ENCODE measurements at places on chromosomes 12 and 14.

- no peak for DNase-seq
Measured at GRCh38 chr12:27732281-27732680, 21.6 kb downstream of the MRPS35 start.

GRCh38 chr12:1083151-1083888 is 92.3 kb downstream of the ERC1 start:
- DNase-seq: no peak

DNA sequence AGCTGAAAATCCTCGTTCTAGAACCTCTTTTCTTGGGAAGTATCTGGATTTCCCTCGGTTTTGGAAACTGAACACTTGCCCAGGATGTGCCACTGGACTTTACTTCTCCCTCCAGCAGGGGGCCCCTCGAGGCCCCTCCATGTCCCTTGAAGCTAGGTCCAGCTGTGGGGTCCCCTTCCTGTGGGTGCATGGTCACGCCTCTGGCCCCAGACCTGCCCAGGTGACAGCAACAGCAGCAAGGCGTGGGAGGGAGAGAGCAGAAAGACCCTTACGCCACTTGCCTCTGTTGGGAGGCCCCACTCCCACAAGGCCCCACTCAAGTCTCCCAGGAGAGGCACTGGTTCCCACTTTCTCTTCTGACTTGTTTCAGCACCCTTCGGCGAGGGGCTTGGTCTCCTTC is 3.1 kb downstream of the SLC25A29 start:
- no peak for DNase-seq

GRCh38 chr14:34018564-34019244 is 67.8 kb upstream of the EGLN3 start:
- DNase-seq: no peak

DNA sequence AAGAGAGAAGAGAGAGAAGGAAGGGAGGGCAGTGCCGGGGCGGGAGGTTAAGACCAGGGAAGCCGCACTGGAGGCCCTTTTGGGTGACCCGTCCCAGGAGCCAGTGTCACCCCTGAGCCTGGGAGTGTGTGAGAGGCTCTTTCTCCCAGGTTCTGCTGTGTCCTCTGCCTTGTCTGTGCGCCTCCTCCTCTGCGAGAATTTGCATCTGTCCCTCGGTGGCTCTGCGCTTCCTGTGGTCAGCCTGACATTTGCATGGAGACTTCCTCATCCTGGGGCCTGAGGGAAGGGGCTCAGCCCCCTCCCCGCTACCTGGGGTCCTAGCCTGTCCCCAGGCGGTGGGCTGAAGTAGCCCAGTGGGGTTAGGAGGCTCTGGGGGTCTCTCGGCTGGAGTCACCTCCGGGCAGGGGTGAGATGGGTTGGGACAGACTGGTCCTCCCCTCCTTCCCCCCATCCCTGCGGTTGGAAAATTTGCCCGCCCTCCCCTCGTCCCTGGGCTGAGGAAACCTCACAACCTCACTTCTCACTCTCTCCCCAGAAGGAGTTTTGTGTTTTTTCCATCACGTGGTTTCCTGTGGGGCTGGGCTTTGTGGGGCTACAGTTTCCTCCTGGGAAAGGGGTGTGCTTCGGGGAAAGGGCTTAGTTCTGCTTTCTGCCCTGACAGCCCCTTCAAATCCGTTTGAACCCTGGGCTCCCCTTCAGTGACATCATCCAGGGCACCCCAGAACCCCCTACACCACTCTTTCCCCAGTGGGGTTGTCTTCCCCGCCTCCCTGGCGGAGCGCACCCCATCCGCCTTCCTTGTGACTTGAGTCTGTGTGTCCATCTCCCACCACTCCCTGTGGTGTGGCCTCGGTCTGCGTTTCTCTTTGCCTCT is 2.5 kb downstream of the PTPN6 start:
- DNase-seq: no peak

DNA sequence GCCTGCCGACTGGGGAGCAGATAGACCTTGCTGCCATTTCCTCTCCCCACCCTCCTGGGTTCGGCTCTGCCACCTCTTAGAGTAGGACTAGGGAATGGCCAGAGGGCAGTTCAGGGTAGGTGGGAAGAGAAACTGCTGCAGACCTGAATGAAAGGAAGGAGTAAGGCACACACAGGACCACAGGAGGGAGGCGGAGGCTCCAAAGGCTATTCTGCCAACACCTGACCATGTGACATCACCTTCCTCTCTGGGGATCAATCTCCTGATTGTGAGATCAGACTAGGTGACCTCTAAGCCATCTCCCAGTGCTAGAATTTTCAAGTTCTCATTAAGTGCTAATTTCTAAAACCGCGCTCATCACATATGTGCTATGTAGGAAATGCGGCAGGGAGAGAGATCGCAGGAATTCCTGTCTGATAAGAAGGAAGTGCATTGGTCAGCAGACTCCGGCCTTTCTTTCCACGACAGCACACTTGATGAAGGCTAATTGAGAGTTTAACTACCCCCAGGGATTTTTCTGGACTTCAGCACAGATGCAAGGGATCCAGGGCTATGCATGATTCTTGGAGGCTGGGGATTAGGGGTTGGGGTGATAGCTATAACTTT is 11.5 kb upstream of the TSPAN11 start:
- no peak for DNase-seq

GRCh38 chr12:5191803-5192538 is 148.3 kb downstream of the KCNA5 start:
- DNase-seq: no peak

DNA sequence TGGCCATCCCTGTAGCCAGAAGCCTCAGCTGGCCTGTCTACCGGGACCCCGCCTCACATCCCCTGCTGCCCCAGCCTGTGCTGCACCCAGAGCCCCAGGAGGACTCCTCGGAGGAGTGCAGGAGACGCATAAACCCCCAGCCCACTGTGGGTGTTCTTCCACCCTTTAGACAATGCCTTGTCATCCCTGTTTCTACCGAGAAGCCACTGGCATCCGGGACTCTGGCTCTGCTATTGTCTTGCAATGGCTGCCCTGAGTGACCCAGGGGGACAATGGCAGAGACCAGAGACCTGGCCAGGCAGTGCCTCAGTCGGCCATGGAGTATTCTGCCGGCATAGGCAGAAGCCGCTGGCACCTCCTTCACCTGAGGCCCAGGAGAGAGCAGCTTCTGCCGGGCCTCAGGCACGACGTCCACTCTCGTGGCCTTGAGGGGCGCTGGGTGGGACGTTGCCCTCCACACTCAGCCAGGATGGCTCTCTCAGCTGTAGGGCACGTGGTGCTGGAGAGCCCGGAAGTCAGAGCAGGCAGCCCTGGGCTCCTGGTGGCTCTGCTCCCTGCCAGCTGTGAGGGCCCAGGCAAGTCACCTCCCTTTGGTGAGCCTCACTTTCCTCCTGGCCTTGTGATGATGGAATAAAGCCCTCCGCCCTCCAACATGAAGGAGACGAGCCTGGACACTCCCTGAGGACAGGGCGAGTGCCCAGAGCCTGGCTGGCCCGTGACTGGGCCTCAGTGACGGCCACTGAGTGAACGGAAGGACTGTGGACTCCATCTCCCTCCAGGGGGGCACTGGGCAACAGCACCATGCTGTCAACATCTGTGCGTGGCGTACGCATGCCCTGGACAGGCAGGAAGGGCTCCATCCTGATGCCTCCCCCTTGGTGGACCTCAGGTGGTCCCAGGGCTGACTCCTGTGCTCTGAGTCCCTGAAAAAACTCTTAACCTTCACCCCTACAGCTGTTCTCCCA is 41.0 kb downstream of the TRAFD1 start:
- no peak for DNase-seq

GRCh38 chr14:56310643-56311042 is 192.4 kb downstream of the PELI2 start:
- DNase-seq: no peak

GRCh38 chr14:78424311-78424710 is 254.1 kb downstream of the NRXN3 start:
- DNase-seq: no peak

DNA sequence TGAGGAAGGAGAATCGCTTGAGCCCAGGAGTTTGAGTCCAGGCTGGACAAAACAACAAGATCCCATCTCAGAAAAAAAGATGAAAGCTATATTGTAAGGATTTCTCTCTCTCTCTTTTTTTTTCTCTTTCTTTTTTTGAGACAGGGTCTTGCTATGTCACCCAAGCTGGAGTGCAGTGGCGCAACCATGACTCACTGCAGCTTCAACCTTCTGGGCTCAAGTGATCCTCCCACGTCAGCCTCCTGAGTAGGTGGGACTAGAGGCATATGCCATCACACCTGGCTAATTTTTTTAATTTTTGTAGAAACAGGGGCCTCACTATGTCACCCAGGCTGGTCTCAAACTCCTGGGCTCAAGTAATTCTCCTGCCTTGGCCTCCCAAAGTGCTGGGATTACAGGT is 5.8 kb upstream of the MRPL42 start:
- DNase-seq: no peak

DNA sequence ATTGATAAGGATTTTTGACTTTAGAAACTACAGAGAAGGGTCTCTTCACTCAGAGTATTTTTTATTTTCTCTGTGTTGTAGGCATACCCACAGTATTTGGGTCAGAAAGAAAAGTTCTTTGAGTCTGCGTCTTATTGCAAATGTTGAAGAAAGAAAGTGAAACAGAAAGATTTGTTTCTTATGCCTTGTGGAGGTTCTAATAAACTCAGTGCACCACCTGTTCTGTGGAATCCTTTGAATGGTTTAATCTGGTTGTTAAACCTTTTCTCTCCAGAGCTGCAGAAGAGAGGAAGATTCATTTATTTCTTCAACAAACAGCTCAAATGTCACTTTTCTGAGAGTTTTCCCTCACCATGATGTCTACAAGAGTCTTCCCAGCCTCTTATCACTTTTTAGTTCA is 146.6 kb upstream of the PLEKHG7 start:
- no peak for DNase-seq

DNA sequence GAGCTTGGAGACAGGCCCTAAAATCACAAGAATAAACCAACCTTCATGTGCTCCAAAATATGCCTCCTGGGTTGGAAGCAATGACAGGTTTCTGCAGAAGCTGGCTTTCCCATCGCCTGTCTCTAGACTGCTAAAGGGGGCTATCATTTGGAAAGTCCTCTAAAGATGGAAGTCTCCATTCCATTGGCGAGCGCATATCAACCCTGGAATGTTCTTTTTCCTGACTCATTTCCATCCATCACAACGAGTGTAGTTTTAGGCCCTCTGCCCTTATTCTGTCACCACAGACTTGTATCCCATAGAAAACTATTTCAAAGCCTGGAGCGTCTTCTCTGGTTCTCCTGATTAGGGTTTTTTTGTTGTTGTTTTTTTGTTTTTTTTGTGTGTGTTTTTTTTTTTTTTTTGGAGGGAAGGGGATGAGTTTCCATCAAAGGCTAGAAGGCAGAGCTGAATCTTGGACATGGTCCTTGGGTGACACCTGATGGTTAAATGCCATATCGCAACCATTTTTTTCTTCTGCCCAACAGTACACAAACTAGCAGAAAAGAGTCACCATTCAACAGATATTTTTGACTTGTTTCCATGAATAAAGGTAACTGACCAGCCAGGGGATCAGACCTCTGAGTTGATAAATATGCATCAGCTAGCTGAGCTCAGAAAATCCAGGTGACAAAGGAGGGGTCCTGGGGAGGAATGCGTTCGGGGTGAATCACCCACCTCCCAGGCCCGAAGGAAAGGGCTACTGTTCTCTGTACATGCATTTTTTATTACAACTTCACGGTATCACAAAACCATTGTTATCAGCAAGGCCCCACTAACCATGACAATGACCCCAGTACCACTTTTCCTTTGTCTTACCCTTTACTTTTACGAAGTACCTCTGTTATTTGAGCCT is 40.5 kb downstream of the KCNA5 start:
- DNase-seq: peak; percentile 50

- no peak for DNase-seq
Measured at GRCh38 chr12:131114942-131115584, 161.4 kb downstream of the ADGRD1 start.

DNA sequence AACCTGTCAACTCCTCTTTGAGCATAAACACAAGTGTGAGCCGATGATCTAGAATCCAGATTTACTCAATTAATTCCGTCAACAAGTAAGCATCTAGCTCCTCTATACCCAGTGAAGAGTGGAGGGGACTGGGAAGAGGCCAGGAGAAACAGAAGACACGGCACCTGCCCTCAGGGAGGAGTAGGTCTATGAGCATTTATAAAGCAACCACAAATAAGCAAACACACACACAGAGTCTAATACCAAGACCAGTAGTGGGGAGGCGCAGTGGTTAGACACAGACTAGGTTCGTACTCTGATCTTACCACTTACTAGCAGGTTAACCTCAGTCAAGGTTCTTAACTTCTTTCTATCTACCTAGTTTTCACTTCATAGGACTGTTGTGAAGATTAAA is 5.9 kb upstream of the FOXN3 start:
- no peak for DNase-seq
